ENCODE measurements at places on chromosomes 4 and X. TPM values are rescaled to one million over a fixed set of nuclear protein-coding genes. Genes with fewer than 3 reads are reported as not detected.

FAM193A gene
- 30.5 TPM for polyA plus RNA-seq

- no peak for DNase-seq
These were observed 25.1 kb downstream of the ADAD1 start for GRCh38 chr4:122403861-122404260.

ABCD1 gene
- polyA plus RNA-seq = 11.0 TPM

DNA sequence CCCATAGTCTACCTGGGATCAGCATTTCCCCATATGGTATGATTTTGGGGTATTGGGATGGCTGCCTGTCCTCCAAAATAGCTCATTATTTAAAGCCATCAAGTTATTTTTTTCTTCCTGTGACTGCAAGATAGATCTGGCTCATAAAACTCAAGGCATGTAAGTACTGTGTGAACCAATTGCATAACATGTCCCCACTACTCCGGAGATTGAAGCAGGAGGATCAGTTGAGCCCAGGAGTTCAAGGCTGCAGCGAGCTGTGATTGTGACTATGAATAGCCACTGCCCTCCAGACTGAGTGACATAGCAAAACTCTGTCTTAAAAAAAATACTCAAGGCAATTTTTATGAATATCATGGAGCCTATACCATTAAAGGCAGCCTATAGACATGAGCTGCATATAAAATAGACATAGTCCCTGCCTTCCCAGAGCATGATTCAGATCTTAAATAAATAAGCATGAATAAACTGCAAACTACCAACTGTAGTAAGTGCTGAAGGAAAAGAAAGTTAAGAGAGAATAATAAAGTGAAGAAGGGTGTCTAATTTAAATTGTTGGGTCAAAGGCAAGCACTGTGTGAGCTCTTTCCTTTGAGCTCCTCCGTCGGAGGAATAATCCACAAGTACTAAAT lies 16.9 kb upstream of the MMAA start:
- no peak for DNase-seq

DNA sequence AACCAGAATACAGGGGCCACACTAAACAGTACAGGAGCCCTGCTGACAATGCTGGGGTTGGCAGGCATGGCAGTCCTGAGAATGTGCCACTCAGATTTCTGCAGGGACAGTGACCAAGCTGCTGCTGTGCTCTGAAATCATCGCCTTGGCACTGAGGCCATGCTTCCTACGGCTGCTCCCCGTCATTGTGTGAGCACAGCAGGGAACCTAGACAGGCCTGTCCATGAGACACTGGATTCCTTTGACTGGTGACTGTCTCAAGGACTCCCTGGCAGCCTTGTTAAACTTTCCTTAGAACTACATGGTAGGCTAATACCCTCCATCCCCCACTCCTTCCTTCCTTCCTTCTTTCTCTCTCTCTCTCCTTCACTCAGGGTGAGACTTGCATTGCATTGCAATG lies 111.4 kb downstream of the LUZP4 start:
- DNase-seq = no peak

CXCL13 gene
- polyA plus RNA-seq = 0.43 TPM

DNA sequence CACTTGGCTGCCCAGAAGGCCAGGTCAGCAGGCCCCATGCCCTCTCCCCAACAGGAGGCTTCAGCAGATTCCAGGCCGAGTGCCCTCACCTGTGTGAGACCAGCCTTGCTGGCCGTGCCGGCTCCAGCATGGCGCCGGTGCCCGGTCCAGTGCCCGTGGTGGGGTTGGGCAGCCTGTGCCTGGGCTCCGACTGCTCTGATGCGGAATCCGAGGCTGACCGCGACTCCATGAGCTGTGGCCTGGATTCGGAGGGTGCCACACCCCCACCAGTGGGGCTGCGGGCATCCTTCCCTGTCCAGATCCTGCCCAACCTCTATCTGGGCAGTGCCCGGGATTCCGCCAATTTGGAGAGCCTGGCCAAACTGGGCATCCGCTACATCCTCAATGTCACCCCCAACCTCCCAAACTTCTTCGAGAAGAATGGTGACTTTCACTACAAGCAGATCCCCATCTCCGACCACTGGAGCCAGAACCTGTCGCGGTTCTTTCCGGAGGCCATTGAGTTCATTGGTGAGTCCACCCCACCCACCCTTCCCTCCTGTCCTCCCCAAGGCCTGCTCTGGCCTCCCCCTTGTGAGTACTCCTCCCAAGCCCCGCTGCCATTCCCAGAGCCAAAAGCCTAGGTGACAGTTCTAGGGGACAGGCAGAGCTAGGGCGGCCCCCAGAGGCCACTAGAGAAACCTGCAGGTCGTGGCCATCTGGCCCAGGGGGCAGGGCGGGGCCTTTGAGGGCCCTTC lies 2.3 kb downstream of the DUSP9 start:
- no peak for DNase-seq

- DNase-seq = no peak
These were observed 49.6 kb downstream of the SMAD1 start for GRCh38 chr4:145531223-145531622.

DNA sequence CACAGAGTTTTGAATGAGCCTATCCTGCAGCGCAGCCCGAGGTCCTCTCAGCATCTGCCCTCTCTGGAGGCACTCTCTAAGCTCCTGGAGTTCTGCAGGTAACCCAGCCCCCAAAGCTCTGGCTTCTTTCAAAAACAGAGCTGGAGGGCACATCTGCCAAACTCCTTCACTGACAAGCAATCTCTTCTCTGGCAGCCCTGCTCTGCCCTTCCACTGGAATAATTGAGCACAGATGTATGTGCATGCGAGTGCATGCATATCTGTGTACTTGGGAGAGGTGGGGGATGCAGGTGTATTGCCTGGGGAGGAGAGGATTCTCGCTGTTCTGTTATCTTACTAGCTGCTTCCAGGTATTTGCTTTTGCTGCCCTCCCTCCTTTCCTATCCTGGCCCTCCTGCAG lies 22.2 kb upstream of the PLP1 start:
- no peak for DNase-seq

FGF2 gene
- polyA plus RNA-seq = 6.3 TPM

DNA sequence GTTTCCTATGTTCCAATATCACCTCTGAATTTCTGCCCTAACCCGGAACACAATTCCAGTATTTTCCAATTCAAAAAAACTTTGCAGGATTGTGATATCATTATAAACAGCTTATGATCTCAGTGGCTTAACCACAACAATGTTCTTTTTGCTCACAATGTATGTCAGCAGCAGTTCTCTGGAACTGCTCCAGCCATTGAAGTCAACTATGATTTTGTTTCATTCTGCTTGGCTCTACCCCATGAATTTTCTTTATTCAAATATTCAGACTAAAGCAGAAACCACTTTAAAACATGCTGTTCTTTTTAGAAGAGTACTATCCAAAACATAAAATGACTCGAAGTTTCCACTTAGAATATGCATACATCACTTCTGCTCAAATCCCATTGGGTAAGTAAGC lies 1611.1 kb downstream of the ARAP2 start:
- no peak for DNase-seq

GRCh38 chrX:129731228-129731627 lies 7.6 kb upstream of the XPNPEP2 start:
- no peak for DNase-seq

DGKK gene
- polyA plus RNA-seq = 9.0 TPM

DNA sequence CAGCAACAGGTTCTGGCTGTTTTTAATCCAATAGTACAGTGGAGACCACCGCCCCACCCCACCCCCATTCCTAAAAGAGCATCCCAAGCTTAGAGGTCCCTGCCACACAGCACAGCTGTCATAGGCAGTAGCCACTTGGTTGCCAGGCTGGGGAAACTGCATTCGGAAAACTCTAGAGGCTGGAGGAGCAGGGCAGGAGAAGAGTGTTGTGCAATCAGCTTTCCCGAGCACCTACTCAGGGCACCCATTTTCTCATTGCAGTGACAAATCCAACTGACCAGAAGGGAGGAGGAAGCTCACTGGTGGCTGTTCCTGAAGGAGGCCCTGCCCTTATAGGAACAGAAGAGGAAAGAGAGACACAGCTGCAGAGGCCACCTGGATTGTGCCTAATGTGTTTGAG lies 1.1 kb downstream of the CXCL1 start:
- DNase-seq = no peak

DNA sequence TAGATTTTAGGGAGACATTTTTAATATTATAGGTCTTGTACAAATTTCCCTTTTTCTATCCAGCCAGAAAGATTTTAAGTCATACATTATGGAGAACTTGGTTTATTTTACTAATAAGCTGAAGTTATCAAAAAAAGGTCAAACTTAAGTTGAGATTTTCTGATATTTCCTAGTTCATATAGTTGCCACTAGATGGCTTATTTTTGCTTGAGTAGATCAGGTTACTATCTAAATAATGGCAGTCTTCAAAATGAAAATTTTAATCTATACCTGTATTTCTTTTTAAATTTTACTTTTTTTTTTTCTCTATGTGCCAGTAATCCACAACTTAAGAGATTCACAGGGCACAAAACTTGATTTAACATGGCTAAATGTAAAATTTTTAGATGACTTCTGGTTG lies 52.3 kb downstream of the USP9X start:
- DNase-seq = no peak

DNA sequence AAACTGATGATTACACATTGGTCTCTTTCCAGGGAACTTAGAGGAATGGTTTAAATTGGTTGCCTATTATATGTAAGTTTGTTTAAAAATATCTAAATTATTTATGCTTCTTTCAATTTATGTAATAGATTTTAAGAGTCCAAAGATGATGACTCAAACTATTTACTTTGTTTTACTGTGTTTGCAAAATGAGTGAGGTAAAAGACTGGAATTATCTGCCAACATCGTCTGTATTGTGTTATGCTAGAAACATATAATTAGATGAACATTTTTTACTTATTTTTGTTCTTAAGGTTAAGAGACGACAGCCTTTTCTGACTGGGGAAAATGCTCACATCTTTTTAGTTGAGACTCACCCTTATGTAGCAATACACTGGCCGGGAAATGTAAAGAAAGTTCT lies 51.1 kb upstream of the SYTL5 start:
- no peak for DNase-seq

- DNase-seq = no peak
These were observed 287.1 kb downstream of the ANK2 start for GRCh38 chr4:113336556-113336955.

- no peak for DNase-seq
These were observed 21.0 kb upstream of the JAKMIP1 start for GRCh38 chr4:6221301-6221850.

DNA sequence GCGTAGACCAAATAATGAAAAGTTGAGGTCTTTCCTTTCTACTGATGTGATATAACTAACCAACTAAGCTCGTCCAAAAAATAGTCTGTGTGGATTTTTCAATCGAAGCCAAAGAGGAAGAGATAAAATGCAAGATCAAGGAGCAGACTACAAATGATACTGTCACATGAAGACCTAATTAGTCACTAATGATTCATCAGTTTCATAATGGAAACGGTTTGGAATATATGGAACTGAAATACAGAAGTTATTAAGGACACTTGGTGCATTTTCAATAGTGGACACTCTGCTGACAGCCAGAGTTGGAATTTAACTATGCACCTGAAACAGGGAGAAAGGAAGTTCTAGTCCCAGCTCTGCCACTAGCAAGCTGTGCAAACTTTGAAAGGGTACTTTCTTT lies 119.8 kb downstream of the GUCY2F start:
- DNase-seq = no peak

- no peak for DNase-seq
These were observed 128.9 kb downstream of the HS3ST1 start for GRCh38 chr4:11299836-11300235.

DNA sequence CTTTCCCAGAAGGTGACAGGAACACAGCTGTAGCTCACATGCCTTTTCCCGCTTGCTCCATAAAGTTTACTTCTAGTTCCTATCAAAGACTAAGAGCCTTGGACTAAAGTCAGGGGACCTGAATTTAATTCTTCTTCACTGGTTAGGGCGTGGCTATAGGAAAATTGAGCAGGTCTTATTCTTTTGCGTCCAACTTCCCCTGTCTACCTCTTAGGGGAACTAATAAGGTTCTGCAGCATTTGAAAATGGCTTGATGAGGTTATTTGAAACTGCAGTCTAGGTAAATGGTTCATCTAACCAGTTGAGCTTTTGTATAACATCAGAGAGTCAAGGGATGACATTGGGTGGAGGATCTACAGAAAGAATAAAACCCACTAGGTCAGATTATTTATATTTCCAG lies 2.6 kb downstream of the ARHGAP10 start:
- DNase-seq = no peak

DNA sequence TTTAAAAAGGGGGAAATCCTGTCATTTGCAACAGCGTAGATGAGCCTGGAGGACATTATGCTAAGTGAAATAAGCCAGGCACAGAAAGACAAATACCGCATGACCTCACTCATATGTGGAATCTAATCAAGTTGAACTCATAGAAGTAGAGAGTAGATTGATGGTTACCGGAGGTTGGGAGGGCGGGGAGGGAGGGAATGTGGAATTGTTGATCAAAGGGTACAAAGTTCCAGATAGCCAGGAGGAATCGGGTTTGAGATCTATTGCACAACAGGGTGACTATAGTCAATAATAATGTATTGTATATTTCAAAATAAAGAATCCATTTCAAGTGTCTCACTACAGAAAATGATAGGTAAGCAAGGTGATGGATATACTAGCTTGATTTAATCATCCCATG lies 393.2 kb downstream of the BCOR start:
- DNase-seq = no peak

DNA sequence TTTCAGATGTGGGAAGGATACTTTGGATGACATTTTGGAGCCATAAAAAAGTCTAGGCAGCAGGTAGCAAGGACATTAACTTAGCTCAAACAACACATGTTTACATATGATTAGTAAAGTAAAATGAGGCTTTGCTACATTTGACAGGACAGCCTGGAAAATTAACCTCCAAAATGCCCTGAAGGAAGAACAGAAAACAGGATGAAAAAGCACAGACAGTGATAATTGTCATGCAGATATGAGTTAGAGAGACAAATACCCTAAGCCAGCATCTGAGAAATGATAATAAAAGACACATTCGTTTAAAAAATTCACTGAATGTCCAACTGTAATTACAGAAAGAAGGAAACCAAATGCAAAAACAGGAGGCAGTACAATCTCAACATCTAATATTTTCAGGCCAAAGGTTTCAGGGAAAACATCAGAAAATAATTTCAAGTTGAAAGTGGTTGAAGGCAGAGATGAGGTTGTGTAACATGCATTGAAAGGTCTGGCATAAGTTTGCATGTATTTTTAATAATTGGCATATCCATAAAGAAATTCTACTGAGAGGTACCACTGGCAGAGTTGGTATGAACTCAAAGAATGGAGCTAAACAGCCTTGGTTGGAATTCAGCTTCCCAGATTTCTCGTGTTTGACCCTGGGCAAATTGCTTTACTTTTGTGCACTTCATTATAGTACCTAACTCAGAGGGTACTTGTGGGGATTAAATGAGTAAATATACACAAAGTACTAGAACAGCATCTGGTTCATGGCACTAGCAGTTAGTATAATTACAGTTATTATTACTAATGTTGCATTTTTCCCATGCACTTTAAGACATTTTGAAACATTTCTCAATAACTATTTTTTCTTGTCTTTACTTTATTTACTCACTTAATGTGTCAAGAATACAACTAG lies 54.4 kb upstream of the MAP9 start:
- no peak for DNase-seq

All from renal pelvis (tissue), 12 donors.